Renal cortex interstitium (tissue), 15 donors: ENCODE measurements at places on chromosomes 4 and X. TPM values are rescaled to one million over a fixed set of nuclear protein-coding genes. Genes with fewer than 3 reads are reported as not detected.
A peak's percentile ranks its signal among the peaks of the same experiment; 100 is the strongest.

GRCh38 chr4:109406337-109406931, 27.2 kb upstream of the SEC24B start:
- peak; percentile 75 for DNase-seq

Gene ADGRG2
- 21.4 TPM for polyA plus RNA-seq

GRCh38 chr4:15354371-15355297, 73.2 kb upstream of the C1QTNF7 start:
- DNase-seq, result no peak

DNA sequence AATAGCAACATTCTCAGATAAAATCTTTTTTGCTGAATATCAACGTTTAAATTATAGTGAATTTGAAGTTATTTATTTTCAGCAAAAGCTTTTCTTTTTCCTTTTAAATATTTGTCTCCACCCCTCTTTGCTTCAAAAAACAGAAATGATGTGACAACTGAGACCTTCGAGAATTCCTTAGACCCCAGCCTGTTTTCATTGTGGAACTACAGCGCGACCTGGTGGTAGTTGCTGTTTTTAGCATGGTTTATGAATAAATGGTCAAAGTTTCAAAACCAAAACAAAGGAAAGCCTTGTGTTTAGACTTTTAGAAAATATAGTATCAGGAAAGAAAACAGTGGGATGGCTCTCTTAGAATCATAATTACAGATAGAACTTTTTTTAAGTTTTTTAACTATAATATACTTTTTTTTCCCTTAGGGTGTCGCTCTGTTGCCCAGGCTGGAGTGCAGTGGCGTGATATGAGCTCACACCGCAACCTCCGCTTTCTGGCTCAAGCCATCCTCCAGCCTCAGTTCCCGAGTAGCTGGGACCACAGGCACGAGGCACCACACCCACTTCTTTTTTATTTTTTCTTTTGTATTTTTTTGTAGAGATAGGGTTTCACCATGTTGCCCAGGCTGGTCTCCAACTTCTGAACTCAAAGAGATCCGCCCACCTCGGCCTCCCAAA, 26.8 kb upstream of the TMEM184C start:
- DNase-seq, result peak; percentile 67

Gene NEUROG2
- polyA plus RNA-seq, result not detected

DNA sequence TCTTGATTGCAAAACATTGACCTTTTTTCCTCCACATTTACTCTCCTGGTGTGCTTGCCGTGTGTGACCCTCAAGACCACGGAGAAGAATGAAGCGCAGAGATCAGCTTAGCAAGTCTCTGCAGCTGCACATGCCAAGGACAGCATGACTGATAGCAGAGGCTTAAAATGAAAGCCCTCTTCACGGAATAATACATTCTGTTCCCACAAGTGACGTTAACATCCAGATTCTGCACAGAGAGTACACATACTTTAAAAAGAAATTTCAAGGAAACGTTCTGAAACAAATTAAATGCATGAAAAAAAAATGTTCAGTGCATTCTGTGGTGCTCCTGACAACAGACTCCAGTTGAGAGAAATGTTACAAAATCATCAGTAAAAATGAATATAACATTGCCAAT, 60.9 kb downstream of the SLC7A11 start:
- DNase-seq, result no peak

DNA sequence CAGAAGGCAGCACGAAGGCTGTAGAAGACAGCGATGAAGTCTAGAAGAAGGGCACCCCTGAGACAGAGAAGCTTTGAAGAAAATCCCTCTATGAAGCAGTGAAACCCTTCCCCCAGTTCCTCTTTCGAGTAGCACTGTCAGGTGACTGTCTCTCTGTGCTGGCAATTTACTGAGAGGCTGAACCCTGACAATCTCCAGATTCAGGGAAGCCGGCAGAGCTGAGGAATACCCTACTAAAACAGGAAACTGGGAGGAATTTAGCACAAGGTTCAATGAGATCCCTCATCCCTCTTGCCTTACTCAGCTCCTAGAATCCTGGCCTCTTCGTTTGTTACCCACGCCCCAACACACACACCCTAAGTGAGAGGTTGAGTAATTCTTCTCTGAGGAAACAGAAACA, 239.7 kb upstream of the NOCT start:
- no peak for DNase-seq

Gene MTM1
- polyA plus RNA-seq, result 12.7 TPM

DNA sequence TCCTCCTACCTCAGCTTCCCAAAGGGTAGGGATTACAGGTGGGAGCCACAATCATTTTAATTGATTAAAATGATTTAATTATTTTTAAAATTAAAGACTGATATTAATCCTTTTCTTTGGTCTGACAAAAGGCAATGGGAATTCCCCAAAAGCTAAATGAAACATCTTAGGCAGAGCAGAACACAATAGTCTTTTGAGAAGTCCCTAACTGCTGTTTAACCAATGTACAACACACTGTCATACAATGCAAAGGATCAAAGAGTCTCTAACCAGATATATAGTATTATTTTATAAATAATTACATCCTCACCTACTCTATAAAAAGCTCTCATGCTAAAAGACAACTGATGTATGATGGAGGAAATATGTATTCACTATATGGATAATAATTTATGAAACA, 47.0 kb downstream of the THAP9 start:
- DNase-seq, result no peak

DNA sequence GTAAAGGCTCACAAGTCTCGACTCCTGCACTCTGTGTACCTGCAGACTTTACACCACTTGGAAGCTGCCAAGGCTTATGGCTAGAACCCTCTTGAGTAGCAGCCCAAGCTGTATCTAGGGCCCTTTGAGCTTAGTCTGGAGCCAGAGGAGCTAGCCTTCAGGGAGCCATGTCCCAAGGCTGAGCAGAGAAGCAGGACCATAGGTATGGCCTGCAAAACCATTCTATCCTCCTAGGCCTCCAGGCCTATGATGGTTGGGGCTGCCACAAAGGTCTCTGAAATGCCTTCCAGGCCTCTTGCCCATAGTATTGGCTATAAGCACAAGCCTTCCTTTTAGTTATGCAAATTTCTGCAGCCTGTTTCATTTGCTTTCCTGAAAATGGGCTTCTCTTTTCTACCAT, 380.7 kb upstream of the CPXCR1 start:
- no peak for DNase-seq

GRCh38 chr4:55458164-55458563, 62.4 kb downstream of the TMEM165 start:
- DNase-seq, result no peak

GRCh38 chrX:107979534-107979933, 2.6 kb downstream of the TEX13B start:
- DNase-seq, result no peak

DNA sequence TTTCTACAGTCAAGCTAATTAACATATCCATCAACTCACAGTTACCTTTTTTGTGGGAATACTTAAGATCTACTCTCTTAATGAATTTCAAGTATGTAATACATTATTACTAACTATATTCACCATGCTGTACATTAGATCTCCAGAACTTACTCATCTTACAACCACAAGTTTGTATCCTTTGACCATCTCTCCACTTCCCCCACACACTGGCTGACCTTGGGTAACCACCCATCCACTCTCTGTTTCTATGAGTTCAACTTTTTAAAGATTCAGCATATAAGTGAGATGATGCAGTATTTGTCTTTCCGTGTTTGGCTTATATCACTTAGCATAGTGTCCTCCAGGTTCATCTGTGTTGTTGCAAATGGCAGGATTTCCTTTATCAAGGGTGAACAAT, 30.5 kb upstream of the MAGED1 start:
- DNase-seq, result no peak

- no peak for DNase-seq
These were observed 48.7 kb downstream of the TMEM131L start for GRCh38 chr4:153514688-153515426.

Gene PF4V1
- 0.49 TPM for polyA plus RNA-seq

DNA sequence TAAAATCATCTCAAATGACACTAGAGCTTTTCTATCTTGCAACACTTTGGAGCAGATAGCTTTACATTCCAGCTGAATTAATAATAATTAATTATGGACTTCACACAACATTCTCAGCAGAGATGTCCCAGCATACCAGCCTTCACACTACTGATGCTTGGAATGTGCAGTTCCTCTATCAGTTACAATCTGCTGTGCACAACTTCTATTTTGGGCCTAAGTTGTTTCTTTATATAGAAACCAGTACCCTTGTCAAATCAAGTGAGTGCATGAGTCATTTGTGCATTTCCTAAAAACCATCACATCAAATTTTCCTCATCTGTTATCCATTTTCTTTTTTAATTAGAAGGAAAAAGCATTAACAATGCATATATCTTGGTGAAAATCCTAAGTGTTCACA, 8.8 kb upstream of the RASL11B start:
- DNase-seq, result no peak
